Activated T-helper 1 cell treated with Interleukin-2 at 50 U/mL for 16 hours (primary cell): ENCODE measurements at places on chromosomes 6 and 20.

DNA sequence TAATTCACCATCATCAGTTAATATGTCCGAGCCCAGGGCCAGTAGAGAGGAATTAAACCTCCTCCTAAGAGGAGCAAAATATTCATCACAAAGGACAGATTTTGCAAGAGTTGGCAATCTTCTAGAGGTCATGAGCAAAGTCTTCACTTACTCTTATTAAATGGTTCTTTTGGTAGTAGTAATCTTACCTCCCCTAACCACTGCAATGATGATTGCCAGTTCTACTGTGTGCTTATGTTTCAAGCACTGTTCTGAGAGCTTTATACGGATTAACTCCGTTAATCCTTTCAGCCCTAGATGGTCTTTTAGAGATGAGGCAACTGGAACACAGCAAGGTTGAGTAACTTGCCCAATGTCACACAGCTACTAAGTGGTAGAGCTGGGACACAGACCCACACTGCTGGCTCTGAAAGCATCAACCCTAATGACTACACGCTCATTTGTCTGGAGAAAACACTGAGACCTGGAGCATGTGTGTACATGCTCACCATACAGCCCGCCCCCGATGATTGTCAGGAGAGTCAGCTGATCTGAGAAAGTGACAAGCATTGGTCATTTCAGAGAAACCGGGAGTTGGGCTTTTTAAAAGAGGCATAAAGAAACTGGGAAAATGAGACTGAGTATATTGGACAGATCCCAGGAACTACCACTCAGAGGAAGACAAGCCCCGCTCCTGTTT, 276.0 kb downstream of the NRN1 start:
- no peak for DNase-seq

DNA sequence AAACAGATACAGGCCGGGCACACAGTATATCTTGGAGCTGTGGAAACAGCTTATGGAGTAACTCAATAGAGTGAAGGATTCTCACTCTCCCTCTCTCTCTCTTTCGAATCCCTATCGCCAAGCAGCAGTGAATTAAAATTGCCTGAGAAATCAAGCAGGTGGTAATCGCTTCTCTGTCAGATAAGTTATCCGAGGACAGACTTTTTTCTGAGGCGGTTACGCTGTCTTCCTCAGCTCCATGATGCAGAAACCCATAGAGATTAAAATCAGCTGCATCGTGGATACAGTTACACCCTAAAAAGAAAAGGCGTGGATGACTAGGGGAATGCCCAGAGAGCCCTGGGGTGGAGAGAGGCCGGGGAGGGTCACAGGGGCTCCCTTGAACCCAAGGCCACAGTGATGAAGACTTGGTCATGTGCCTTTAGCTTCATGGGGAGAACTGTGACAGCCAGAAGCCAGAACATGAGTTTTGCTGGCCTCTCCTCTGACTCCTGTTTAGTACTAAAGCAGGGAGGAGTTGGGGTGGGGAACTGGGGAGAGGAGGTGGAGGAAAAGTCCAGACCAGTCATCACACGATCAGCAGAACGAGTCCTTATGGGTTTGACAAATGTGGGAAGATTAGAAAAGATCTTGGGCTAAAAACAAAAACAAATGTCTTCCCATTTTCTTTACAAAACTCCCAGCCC, 138.8 kb upstream of the JARID2 start:
- DNase-seq: no peak

DNA sequence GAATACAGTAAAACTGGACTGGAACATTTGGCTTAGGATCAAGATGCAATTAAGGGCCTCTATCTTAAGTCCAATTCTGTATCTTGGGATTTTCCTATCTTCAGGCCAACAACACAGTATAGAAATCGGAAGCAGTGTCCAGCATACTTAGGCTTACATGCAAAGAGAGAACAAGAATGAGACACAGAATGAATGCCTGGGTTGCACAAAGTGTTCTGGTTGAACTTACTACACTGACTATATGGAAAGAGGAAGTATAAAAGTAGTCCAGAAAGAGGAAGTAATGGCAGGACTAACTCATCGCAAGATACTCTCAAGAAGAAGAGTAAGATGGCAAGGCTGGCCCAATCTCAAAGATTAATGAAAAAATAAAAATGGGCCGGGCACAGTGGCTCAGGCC, 87.6 kb downstream of the BTBD9 start:
- DNase-seq: no peak

GRCh38 chr20:40875116-40876085, 153.2 kb upstream of the TOP1 start:
- DNase-seq: no peak
